ENCODE measurements at places on chromosomes 13 and 19.

- DNase-seq, result no peak
Observed at GRCh38 chr19:33304371-33304759, 2.0 kb upstream of the CEBPA start.

- DNase-seq, result no peak
Observed at GRCh38 chr13:110902370-110902769, 12.5 kb downstream of the ANKRD10 start.

GRCh38 chr19:6519289-6519688 is 11.5 kb upstream of the TNFSF9 start:
- DNase-seq, result no peak

DNA sequence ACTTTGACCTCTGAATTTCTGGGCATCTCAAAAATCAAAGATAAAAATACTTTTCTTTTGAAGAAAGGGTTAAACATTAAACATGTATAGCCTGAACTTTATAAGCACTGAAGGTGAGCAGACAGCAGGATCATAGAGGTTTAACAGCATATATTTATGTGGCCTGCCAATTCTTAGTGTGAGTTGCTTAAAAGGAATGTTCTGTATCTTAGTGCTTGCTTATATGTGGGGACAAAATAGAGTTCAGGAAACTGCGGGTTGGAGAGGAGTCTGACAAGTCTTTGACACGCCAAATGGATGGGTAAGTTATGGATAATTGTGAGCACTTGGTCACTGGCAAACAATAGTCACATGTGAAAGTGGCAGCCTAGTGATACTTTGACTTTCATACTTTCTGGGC is 1419.4 kb upstream of the SPRY2 start:
- no peak for DNase-seq

DNA sequence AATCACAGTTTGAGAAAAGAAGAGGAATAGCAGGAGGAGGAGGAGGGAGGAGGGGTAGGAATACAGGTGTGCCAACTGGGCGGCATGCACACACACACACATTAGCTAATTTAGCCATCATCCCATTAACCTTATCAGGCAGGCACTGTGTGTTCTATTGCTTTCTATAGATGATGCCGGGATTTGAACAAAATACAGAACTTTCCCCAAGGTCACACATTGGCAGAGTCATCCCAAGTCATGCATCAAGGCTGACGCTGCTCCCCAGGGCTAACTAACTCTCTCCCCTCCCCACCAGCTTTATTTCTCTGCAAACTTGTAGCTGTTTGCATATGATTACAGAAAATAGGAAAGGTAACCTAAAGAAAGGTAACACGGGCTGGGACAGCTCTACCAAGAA is 83.0 kb downstream of the NUFIP1 start:
- no peak for DNase-seq

DNA sequence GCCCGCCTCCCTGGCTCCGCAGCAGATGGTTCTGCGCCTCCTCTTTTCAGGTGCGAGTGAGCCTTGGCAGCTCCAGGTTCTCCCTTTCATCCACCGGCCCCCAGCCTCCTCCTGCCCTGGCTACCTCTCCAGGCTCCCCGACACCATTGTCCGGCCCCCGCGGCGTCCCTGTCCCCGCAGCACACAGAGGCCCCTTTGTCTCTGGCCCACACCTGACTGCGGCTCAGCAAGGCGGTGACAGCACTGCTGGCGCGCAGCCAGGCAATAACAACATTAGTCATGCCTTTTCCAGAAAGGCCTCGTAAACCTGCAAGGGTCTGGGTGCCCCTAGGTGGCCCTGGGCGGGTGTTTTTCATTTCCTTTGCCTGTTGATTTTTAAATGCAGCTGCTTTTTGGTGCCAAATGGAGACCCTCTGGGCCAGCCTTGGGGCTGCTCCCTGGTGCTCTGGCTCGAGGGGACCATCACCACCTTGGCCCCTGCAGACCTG is 73.2 kb upstream of the MEDAG start:
- DNase-seq, result no peak

DNA sequence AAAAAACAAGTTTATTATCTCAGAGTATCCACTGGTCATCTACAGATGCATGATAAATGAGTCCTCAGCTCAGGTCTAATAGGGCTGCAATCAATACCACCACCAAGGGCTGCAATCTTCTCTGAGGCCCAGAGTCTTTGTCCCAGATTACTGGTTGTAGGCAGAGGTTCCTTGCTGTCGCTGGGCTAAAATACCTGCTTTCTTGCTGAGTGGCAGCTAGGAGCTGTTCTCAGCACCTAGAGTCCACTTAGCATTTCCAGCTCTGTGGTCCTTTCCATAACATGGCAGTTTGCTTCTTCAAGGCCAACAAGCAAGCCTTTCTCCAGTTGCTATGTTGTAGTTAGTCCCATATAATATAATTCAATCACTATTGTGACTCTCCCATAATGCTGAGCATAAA is 351.3 kb downstream of the SLITRK1 start:
- DNase-seq, result no peak

DNA sequence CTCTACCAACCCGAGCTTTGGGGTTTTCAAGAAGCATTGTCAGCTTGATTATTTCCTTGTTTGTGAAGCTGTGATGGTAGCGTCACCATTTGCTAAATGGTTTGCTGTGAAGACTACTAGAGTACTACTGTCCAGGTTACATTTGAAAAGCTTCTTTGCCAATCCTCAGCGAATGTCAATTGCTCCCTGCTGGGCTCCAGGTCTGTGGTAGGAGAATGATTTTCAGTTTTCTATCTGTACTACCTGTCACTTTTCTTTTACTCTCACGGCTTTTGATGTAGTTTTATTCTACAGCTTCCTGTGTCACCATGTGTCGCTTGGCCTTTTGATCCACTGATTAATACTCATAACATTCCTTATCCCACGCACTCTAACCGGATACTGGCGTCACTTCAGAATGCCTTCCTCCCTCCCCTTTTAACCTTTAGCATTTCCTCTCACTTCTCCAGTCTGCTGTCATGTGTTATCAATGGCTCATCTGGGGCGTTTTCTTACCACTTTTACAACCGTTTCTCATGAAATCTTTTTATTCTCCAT is 7.5 kb upstream of the GPR183 start:
- no peak for DNase-seq

- DNase-seq, result no peak
Observed at GRCh38 chr13:76968041-76968440, 19.7 kb downstream of the ACOD1 start.

- no peak for DNase-seq
Observed at GRCh38 chr13:75841905-75842304, 205.8 kb downstream of the LMO7 start.

DNA sequence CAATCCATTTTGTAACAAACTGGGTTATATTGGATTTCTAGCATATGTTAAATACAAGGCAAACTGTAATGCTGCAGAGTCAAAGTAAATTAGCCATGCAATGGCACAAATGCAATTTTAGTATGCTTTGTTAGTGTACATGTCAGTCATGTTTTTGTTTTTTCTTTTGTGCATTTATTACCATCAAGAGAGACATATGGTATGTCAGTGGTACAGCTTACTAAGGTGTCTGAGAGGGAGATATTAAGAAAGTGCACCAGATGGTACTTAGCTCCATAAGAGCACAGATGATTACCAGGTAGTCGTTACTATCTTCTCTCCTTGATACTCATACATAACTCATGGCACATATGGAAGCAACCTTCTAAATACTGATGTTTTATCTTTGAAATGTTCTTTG is 550.3 kb downstream of the GPC5 start:
- DNase-seq, result no peak

GRCh38 chr13:97386801-97387484 is 47.0 kb upstream of the RAP2A start:
- DNase-seq, result no peak

- DNase-seq, result no peak
Observed at GRCh38 chr19:55494172-55494761, 6.0 kb downstream of the SSC5D start.

DNA sequence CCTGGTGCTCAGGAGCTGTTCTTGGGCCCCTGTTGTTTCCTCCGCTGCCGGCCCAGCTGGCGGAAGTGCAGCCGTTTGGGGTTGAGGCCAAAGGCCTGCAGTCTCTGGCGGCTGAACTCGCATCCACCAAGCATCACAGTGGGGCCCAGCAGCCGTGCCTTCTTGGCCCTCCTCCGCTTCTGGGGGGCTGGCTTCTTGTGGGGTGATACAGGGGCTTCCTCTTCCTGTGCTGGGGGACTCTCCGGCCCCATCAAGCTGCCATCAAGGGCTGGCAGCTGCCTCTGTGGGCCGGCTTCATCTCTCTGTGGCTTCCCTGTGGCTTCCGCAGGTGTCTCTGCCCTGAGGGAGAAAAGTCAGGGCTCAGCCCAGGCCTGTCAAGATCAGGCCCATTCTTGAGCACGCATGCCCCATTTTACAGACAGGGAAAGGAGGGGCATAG is 10.3 kb downstream of the ATG4D start:
- DNase-seq, result no peak

DNA sequence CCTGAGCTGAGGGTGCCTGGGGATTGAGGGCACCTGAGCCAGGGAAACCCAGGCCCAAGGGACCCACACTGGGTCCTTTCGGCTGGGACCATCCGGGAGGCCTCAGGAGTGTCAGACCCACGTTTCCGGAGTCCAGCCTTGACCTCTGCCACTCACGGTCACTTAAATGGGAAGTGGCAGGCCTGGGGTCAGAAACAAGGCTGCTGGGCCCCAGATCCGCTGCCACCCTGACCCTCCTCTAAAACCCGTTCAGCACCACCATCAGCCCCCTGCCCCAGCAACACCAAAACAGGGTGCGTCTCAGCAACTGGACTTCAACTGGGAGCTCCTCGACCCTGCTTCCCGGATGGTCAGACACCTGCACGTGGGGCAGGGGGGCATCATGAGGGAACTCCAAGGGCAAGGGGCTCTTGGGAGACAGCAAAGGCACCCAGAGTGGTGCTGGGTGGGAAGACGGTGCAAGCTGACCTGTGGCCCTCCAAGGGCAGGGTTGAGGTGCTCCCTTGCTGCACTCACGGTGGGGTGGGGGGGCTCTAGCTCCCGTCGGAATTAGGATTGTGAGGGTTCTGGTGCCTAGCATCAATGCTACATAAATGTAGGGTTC is 1.2 kb upstream of the PLPP2 start:
- DNase-seq, result no peak

DNA sequence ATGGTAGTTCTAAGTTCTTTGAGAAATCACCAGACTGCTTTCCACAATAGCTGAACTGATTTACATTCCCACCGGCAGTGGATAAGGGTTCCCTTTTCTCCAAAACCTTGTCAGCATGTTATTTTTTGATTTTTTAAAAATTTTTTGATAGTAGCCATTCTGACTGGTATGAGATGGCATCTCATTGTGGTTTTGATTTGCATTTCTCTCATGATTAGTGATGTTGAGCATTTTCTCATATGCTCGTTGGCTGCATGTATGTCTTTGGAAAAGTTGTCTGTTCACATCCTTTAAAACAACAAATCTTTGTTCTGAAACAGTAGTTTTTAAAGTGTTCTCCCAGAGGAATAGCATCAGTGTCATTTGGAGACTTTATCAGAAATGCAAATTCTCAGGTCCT is 77.5 kb upstream of the POMP start:
- DNase-seq, result no peak
